ENCODE measurements at places on chromosomes 2 and 18.

GRCh38 chr2:54895730-54896129 lies 154.5 kb downstream of the RTN4 start:
- DNase-seq: no peak

GRCh38 chr18:27948986-27949385 lies 227.9 kb downstream of the CDH2 start:
- DNase-seq: no peak

GRCh38 chr2:191870744-191871143 lies 23.9 kb upstream of the CAVIN2 start:
- DNase-seq: no peak

DNA sequence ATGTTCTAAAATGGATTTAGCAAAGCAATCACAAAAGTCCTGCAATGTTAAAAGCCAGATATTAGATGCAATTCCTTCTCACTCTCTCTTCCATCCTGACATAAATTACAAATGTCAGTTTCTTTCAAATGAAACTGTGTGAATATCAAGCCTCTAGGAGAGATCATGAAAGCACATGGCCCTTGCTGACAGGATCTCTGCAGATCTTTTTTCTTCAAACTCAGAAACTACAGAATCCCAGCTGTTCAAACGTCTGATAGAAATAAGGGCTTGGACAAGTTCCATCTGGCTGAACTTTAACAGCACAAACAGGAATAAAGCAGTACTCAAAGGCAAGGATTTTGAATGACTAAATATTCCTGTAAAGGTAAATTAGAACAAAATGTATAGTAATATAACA lies 47.6 kb downstream of the PDE1A start:
- no peak for DNase-seq

DNA sequence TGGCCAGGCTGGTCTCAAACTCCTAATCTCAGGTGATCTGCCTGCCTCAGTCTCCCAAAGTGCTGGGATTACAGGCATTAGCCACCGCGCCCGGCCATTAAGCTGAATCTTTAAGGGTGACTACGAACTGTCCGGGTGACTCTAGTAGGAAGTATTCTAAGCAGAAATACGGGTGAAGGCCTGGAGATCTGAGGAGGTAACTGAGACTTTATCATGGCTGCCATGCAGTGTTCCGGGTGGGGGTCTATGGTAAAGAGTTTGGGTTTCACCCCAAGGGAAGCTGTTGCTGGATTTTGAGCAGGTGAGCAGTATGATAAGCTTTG lies 20.1 kb upstream of the ROCK2 start:
- DNase-seq: no peak

DNA sequence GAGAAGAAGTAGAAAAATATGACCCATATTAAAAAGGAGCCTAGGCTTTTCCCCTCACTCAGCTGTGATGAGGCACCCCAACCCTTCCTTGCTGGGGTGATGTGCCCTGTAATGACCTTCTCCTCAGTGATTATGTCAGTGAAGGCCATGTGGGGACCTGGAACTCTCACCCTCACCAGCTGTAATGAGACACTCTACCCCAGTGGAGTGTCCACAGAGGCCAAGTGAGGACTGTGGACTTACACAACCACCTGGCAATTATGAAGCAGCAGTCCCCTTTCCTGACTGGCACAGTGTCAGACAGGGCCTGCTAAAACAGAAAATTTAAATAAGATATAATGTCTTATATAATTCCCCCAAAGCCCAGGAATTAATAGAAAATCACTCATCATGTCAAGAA lies 54.2 kb downstream of the SEMA4F start:
- no peak for DNase-seq

- no peak for DNase-seq
These were observed 174.3 kb downstream of the LDLRAD4 start for GRCh38 chr18:13392899-13393298.

GRCh38 chr18:33749834-33750233 lies 171.8 kb downstream of the ASXL3 start:
- no peak for DNase-seq

DNA sequence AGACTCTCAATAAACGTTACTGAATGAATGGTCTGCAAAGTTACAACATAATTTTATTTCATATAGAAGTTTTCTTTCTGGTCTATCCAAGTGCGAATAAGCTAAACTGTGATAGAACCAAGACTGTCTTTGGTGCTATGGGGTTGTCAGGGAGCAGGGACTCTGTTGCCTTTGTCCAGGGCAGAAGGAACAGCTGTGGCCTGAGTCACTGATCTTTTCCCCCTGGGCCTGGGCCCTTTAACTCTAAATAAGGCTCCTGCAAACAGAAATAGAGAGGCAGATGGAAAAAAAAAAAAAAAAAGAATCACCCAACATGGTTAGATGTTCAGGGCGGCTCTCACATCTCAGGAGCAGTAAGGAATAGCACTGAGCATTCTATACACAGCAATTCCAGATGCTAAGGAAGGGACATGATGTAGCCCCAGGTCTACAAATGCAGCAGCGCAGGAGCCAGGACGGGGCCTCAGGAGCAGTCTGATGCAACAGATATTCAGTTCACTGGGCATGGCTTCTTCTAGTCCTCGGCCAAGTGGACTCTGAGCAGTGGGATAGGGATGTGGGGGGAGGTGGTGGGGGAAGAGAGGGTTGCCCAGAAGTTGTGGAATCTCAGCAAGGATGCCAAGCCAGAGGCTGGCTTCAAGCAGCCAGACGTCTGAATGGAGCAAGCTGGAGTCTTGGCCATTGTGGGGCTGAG lies 247.1 kb upstream of the SIX2 start:
- DNase-seq: no peak

DNA sequence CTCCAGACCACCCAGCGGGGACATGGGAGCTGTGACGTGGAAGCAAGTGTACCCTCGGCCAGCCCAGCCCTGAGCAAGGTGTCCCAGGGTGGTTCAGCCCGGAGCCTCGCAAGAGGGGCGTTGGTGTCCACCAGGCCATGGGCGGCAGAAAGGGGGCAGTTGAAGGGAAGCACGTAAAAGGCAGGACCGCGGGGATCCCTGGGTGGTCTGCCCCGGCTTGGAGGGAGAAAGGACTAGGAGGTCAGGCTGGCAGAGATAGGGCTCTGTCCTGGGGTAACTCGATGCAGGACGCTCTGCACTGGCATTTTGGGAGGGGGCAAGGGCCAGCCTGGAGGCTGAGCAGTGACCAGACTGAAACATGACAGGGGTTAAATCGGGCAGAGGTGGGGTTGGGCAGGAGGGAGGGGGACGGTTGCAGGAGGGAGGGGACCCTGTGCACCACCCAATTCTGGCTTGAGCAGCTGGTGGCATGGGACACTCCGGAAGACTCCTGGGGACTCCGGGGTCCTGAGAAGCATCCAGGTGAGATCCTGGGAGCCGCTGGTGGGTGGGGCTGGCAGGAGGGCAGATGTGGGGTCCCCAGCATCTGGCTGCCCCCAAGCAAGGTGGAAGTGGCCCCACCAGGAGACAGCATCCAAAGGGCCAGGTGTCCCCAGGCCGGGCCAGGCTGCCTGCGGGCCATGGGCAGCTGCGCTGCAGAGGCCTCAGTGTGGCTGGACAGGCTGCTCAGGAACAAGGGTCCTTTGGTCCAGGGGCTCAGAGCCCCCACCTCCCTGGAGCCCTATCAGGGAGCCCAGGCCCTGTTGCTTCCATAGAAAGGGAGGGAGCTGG lies 46.8 kb upstream of the GPC1 start:
- DNase-seq: no peak

DNA sequence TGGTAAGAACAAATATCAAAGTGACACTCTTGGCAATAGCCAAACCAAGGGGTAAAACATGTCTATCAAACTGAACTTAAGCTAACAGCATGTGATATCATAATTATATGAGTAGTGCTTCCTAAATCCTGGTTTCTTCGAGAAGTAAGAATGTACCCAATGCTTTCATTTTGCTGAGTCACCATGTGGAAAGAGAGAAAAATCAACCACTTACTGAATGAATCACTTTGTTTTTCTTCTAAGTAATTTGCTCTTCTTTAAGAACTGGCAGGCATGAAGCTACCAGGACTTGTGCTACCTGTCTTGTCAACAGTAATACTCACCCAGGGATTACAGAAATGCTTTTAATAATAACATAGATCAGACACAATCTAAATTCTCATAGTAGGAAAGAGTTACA lies 19.0 kb upstream of the DUSP19 start:
- DNase-seq: no peak

DNA sequence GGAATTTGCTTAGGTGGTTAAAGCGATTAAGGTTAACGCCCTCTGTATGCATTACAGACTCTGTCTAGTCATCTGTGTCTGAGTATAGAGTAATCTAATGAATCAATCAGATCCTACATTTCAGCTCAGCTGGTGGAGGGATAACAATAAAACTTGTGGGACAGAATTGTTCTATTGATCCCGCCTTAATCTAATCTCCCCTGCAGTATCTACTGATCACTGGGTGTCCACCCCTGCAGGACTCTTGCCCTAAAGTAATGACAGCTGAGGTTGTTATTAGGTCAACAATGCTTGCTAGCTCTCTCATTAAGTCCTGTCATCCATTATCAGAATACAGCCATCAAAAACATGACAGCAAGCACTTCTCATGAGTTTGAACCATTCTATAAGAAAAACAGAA lies 462.6 kb upstream of the TMEFF2 start:
- no peak for DNase-seq

- no peak for DNase-seq
These were observed 1.0 kb upstream of the B3GNT7 start for GRCh38 chr2:231394211-231395141.

- DNase-seq: no peak
These were observed 100.4 kb upstream of the SLC1A4 start for GRCh38 chr2:64888591-64889309.

DNA sequence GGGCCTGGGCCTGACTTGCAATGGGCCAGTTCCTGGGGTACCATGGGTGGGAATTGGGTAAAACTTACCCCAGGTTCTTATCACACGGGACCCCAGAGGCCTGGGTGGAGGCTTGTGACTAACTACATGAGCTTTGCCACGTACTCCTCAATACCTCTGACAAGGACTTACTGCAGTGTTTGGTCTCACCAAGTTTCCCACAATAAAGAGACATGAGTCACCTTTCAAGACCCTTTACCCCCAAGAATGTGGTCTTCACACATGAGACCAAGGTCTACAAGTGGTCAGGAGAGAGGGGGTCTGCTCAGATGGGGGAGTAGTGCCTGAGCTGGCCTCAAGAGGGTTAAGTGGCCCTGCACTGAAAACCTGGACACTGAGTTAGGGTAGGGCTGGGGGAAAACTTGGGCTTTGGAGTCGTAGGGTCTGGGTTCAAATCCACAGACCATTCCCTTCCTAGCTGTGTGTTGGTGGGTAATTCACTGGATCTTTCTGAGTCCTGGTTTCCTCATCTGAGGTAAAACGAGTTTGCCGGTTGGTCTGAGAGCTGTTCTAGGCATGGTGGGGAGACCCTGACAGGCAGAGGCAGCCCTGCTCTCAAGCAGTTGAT lies 2.0 kb upstream of the GNLY start:
- DNase-seq: no peak

GRCh38 chr2:238696331-238696730 lies 151.6 kb upstream of the TWIST2 start:
- no peak for DNase-seq

DNA sequence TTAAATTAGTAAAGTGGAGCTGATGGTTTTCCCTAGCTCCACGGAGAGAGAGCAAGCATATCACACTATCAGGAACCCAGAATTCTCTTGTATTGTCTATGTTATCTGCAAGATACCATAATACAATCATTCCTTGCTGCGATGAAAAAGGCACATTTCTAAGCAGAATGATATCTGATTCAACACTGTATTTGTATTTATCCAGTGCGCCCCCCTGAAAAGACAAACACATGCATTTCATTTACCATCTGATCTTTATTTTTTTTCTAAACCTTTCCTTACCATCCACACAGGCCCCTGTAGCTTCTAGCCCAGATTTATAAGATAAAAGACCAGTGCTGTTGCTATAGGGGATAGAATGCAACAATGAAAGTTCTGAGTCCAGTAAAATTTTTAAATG lies 420.6 kb downstream of the TDRD15 start:
- no peak for DNase-seq

DNA sequence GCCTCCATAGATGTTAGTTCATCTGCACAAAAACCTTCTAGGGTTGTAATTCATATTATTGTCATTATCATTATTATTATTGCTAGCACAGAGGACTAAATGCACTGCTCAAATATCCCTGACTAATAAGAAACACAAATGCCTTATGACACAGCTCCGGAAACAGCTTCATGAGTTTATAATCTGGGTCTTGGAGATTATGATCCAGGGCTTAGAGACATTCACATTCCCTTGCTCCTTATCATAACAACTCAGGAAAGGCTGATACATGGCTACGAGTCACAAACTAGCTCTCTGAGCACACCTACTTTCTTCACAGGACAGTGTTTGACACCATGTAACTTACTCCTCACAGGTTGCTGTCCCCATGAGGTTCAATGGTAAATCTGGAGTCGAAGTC lies 102.2 kb upstream of the TTC39C start:
- no peak for DNase-seq

DNA sequence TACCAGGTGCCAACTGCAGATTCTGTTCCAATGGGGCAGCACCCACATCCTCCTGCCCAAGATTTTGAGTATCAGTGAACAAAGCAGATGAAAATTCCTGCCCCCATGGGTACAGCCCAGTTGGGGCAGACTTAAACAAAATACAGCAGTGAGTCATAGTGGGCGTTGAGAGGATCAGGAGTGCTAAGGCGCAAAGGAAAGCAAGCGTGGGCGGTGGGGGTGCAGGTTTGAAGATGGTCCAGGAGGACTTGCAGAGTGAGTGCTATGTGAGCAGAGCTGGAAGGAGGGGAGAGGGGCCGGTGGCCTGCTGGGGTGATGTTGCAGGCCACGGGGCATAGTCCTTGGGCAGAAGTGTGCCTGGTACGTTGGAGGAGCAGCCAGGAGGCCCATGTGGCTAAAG lies 24.7 kb downstream of the STEAP3 start:
- DNase-seq: no peak

DNA sequence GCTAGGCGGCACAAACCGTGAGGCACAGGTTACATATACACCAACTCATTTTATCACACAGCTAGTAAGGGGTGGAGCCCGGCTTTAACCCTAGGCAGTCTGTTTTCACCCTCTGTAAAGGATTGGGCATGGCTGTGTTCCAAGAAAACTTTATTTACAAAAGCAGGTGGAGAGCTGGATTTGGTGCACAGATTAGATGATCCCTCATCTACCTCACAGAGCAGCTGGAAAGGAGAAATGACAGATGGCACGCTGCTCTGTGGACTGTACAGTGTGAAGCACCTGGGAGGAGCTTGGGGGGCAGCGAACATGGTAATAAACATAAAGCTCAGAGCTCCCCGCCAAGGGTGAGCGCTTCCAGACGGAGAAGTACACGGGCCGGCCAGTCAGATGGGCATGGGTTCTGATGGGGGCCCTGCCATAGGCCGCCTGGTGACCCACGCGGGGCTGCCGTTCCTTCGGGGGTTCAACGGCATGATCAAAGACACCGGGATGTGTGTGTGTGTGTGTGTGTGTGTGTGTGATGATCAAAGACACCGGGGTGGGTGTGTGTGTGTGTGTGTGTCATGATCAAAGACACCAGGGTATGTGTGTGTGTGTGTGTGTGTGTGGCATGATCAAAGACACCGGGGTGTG lies 862 bp upstream of the TMEM177 start:
- no peak for DNase-seq

GRCh38 chr2:213080969-213081617 lies 70.3 kb downstream of the IKZF2 start:
- no peak for DNase-seq
